ENCODE measurements at places on chromosomes 2 and 18.

DNA sequence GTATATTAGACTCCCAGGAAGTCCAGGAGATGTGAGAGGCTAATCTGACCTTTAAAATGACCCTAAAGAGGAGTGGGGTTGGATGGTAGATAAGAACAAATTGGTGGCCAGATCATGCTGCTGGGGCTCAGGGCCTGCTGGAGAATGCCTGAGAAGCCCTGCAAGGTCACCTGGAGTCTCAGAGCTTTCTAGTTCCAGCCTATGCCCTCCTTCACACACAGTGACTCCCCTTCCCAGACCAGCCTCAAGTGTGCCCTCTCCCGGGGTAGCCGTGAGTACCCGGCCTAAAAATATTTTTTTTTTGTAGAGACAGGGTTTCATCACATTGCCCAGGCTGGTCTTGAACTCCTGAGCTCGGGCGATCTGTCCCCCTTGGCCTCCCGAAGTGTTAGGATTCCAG is 44.2 kb upstream of the FZD5 start:
- no peak for DNase-seq

- no peak for DNase-seq
These were observed 215.1 kb downstream of the ALK start for GRCh38 chr2:29706171-29706720.

DNA sequence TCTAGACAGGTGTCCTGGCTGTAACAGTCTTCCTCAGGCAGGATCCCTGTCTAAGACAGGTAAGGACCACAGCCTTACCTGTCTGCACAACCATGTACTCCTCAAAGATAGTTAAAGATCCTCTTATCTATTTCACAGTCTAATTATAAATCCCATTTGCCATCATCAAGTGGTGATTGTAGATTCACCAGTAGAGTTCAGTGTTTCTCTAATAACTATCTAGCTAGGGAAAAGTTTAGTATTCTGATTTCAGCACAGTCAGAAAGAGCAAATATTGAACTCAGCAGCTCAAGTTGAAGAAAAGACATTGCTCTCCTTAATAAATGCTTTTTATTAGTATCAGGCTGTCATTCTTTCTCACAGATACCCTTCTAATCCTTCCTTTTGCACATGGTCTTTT is 1305.5 kb upstream of the NXPH2 start:
- DNase-seq: no peak

GRCh38 chr2:174486563-174487107 is at the start of gene GPR155:
TSS of gene GPR155 (minus strand) at chr2:174487029. CDS start at chr2:174481956, 5,073 bp downstream.
- DNase-seq: peak; percentile 88

DNA sequence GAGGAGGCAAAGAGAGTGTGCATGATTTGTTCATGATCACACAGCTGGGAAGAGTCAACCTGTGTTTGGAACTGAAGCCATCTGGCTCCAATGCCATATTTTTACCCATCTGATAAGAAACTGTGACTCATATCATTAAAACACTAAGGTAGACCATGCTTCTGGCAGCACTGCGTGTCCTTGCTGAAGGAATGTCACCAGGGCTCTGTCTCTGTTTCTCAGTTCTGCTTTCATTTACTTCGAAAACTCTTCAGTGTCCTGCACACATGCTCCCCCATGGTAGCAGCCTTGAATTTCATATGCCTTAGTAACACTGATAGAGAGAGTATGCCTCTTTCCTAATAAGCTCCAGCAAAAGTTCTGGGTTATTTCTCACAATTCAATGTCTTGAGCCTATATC is 830.4 kb downstream of the DCDC2C start:
- DNase-seq: no peak

- DNase-seq: no peak
These were observed 108.1 kb downstream of the NUP35 start for GRCh38 chr2:183232161-183232865.

DNA sequence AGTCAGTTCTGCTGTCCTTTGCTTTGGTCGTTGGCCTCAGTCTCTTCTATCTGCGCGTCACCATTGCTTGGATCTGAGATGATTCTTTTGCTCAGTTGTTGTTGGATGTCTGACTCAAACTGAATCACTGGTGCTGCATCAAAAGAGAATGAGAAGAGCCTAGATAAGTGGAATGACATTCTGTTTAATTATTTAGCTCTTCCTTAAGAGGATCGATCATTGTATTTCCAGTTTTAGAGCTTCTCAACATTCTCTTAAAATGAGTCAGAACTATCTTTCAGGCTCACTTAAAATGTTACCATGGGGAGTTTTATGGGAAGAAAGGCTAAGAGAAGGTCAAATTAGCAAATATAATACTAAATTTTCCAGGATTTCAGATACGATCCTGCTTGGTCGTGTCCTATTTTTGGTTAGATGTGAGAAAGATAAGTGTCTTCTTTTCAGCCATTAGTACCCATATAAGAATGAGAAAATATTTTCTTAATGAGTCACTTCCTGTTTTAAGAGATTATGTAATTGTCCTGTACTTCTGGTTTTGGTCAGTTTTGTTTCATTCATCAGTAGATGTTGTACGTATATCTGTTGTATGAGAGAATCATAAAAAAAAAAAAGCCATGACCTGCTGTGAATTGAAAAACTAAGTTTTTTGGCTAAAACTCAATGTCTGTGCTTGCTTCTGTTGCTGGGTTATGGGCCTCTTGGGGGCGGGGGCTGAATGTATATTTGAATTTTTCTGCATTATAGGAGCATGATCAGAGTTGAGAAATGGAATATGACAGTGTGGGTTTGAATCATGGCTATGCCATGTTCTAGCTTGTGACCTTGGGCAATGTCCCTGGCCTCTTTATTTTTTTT is 31.6 kb upstream of the CASP10 start:
- no peak for DNase-seq

DNA sequence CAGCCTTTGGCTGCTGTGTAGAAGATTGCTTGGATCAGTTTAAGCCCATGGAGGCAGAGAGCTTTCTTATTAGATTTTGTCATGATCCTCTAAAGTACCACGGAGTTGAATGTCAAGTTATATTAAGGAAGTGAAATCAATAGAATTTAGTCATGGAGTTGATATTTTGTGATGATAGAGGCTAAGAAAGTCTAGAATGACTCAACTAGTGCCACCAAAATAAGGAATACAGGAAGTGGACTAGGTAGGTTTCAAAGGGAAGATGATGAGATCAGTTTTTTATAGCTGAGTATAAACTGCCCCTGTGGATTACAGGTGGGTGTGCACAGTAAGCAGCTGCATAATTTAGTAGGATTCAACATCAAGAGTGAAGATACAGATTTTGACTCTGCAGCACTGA is 25.2 kb downstream of the FBXO36 start:
- DNase-seq: no peak

DNA sequence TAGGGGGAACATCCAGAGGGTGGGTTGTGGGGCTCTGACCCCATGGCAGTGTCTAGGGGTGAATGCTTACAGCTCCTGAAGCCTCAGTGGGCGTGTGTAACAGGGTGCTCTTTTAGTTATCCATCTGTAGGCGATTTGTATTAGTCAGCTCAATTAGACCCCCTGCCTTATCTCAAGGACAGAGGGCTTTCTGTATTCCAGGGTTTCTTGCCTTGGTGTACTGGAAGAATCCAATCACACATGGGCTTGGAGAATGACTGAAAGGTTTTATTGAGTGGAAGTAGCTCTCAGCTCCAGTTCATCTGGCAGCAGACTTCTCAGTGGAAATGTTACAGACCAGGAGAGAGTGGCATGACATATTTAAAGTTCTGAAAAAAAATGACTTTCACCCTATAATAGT is 334.0 kb upstream of the GCFC2 start:
- DNase-seq: no peak

GRCh38 chr2:46574457-46575355 is 95.3 kb downstream of the TMEM247 start:
- no peak for DNase-seq

DNA sequence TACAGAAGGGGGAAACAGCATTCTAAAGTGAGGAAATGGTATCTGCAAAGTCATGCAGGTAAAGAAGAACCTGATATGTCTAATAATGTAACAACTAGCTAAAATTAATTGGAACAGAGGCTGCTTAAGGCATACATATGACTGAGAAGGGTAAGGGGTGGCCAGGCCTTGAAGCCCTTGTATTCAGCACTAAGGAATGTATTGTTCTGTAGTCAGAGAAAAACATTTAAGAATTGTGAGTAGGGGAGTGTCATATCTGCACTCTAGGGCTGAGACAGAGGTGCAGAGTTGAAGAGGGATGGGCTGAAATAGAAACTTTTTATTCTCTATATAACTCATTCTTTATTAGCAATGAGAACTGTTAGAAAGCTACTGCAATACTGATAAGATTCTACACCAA is 145.5 kb upstream of the CHAC2 start:
- DNase-seq: no peak

GRCh38 chr2:51490576-51491234 is 458.8 kb upstream of the NRXN1 start:
- no peak for DNase-seq

- DNase-seq: no peak
These were observed 108.5 kb downstream of the VWC2L start for GRCh38 chr2:214519258-214519818.

- no peak for DNase-seq
These were observed 738.7 kb downstream of the SOCS6 start for GRCh38 chr18:71027531-71027930.

GRCh38 chr2:18536100-18536499 is 24.4 kb downstream of the RDH14 start:
- DNase-seq: no peak

Data from cardiac septum (tissue), 1 donor.